Urothelium cell line (cell line): ENCODE measurements at places on chromosomes 7 and 10.
A peak's percentile ranks its signal among the peaks of the same experiment; 100 is the strongest.

DNA sequence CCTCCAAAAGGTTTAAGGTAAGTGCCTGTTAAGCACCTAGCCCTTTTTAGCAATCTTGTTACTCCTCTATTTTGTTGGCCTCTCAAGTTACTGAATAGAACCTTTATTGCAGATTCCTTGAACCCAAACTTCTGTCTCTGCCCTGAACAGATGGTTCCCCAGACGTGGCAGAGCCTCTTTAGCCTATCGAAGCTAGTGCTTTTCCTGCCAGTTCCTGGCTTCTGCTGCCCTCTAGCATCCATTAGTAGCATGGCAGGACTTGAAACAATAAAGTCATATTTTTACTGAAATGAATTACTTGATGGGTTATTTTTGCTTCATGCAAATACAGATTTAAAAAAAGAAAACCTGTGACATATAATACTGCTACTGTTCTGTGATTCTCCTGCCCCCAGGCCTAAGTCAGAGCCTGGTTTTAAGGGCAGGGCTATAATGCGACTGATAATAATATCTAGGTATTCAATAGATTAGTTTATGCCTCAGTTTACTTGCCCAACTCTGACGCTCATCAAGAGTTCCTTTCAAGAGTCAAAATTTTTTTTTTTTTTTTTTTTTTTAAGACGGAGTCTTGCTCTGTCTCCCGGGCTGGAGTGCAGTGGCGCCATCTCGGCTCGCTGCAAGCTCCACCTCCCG is 84.3 kb upstream of the PHF14 start:
- DNase-seq: peak; percentile 60

DNA sequence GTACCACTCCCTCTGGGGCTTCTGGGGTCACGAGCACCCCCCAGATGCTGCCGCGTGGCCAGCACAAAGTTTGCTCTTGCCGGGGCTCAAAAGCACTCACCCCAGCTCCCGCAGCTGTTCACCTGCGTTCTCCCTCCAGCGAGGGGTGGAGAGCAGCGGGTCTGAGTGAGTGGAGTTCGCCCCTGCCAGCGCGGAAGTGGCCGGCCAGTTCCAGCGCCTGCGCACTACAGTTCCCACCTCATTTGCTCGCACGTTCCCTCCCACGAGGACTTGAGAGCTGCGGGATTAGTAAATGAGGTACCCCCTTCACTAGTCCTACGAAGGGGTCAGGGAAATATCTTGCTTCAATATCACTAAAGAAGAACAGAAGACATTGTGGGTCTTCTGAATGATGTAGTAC is 24.3 kb upstream of the LRRC72 start:
- no peak for DNase-seq

DNA sequence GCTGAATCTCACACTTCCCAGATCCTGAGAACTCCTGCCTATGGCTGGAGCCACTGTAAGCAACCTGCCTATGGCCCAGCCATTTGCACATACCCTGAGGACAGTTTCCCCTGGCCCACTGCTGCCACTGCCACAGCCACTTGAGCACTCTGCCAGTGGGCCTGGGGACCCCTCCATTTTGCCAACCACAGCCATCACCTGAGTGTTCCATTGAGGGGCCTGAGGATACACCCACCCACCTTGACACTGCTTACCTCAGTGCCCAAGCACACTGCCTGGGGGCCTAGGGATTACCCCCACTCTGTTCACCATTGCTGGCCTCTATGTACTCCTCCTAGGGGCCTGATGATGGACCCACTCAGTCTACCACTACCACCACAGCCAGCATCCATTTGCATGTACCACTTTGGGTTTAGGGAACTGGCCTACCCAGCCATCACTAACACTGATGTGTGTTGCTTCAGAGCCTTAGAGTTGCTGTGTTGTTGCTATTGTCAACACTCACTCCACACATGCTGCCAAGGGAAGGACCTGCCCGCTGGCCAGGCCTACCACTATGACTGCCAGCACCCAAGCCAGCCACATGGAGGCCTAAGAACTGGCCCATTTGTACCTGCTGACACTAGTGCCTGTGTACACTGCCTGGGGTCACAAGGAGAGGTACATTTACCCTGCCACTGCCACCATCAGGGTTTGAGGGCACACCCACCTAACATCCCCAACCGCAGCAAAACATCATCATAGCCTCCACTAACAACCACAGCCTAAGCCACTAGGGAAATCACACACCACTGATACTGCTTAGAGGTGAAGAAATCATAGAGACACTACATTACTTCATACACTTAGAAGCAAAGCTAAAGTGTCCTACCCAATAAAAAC is 45.9 kb upstream of the ANTXRL start:
- DNase-seq: no peak

DNA sequence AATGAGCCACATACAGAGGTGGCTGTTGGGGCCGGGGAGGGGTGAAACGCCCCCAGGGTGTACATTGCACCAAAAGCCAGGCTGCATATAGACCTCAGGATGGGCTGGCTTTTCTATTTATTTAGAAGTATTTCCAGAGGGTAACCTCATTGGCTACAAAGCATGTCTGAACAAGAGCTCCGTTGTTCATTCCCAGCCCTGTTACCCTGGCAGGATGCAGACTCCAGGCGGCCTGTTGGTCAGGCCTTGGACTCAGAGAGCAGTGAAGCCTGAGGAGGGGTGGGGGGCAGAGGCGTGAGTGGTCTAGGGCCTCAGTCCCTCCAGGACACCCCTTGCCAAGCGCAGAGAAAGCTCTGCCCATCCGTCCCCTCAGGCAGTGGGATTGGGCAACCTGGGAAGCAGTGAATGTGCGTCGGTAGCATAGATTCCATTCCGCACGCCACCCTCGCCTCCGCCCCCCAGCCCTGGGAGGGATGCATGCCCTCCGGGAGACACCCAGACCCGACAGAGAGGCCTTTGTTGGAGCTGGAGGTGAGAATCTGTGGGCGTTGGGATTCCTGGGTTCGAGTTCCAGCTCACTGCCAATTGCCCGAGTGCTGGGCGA is 41.9 kb downstream of the TCF7L2 start:
- no peak for DNase-seq

- DNase-seq: no peak
These were observed 98.3 kb downstream of the GLI3 start for GRCh38 chr7:42138691-42139090.

DNA sequence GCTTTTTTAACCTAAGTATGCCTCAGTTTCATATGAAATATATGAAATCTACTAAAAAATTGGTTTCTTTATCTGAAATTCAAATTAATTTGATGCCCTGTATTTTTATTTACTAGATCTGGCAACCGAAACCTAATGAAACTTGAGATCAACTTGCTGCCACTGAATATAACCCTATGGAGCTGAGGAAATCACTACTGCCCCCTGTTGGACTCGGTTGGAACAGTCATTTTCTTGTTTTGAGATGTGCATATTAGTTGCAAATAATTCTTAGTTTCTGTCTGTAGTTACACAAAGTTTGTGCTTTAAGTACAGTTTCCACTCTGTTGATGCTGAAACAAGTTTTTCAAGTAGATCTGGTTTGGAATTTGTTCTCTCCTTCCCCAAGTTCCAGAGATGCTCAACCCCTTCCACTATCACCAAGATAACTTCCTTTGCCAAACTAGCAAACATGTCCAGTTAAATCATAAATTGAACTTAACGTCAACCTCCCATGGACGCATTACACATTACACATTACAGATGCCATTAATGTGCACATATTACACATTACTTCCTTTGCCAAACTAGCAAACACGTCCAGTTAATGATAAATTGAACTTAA is 22.2 kb upstream of the EXOC4 start:
- peak; percentile 18 for DNase-seq

DNA sequence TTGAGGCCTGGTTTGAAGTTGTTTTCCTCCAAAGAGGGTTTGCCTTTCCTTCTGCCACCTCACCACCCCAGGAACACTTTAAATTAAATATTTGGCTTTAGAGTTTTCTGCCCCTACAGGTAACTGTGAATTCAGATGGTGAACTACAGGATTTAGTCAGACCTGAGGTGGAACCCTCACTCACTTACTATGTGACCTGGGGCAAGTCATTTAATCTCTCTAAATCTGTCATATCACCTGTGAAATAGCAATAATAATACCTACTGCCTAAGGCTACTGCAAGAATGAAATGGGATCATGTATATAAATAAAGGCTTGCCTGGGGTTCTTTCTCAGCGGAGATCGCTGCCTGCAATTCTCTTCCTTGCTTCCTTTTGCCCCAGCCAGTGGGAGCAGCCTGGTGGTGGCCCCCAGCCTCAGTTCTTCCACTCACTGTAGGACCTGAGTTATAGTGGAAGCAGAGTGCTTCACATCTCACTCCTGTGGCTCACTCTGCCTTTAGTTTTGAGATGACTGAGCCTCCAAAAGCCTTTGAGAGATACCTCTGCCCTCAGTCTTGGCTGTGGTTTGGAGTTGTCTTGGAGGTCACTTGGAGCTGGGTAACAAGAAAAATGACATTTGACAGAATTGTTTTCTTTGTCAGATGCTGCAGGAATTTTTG is 6.1 kb upstream of the ANKRD2 start:
- DNase-seq: no peak

DNA sequence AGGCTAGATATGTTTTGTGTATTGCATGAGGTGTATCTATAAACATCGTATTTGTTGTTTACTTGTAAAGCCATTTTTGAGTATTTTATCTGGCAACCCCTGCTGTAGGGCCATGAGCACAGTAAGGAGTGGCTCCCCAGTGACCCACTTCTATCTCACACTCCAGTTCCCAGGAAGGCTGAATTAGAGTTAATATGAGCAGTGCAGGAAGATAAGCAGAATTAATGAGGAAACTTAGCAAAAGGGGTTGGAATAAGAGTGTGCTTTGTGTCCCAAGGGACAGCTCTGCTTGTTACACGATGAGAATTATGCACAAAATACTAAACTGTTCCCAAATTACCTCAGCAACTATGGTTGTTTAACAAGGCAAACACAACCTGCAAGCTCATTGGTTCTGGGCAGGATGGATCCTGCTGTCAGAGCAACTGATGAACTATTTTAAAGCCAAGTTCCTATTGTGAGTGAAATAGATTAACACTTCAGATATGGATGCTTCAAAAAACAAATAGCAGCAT is 1005.8 kb downstream of the NRG3 start:
- DNase-seq: no peak

DNA sequence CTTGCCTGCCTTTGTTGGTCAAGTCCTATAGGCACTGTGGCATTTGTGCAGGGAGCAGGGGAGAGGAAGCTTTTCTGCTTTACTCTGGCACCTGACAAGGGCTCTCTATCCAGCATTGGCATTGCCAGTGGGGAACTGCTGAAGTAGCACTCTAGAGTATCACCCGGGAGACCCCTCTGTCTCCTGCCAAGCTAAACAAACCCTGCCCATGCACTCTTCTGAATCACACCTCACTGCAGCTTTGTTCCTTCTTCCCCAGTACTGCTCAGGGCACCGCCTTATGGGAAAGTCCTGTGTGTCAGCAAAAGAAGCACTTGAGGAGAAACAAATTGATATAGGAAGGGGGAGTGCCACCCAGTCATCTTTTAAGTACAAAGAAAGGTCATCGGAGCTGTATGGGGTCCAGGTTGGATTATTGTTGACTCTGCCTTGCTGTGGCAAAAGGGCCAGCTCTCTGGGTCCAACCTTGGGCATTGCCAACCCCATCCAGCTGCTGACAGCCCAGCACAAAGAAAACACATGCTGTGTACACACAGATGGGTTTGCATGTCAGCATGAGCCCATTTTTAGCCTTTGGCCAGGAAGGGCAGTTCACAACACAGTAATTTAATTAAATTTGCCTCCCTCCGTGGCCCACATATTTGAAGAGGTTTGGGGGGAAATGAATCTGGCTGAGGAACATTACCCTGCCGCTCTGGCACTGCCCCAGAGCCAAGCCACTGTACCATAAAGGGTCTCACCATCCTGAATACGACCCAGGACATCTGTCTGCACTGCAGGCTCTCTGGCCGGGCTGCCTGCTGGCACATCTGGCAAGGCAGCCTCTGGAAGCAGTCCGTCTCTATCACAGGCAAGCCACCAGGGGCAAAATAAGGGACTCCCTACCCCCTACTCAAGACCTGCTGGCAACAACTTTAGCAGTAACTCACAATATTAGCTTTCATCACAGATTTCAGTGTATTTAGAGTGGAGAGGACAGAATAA is 13.1 kb downstream of the LRRC4 start:
- DNase-seq: no peak

DNA sequence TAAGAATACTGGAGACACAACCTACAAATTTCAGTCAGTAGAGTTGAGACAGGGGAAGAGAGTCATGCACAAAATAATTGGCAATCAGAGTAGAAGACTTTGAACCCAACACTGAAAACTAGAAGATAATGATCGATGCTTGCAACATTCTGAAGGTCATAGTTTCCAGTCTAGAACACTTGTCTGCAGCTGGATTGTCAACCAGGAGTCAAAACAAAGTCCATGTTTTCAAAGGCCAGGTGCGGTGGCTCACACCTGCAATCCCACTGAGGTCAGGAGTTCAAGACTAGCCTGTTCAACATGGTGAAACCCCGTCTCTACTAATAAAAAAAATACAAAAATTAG is 26.8 kb upstream of the SMURF1 start:
- DNase-seq: no peak

- no peak for DNase-seq
These were observed 164.3 kb upstream of the SVIL start for GRCh38 chr10:29798921-29799690.

GRCh38 chr7:45686441-45687184 is 112.4 kb downstream of the ADCY1 start:
- DNase-seq: no peak

DNA sequence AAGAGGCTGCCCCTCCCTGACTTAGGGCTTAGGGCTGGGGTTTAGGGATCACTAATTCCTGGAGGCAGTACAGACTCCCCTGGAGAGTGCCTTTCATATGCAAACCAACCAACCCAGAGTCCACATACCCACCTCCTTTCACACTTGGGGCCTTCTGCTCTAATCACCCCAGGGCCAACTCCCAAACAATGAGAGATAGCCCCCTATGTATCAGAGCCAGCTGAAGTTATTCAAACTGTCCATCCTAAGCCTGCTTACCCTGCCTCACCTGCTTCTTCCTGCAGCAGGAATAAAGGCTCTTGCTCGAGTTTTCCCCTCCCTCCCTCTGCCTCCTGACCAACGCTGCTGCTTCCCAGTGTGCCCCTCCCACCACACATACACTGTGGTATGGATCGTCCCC is 51.8 kb upstream of the SLC35G1 start:
- no peak for DNase-seq

GRCh38 chr7:94481279-94481678 is 28.3 kb upstream of the CASD1 start:
- DNase-seq: no peak

DNA sequence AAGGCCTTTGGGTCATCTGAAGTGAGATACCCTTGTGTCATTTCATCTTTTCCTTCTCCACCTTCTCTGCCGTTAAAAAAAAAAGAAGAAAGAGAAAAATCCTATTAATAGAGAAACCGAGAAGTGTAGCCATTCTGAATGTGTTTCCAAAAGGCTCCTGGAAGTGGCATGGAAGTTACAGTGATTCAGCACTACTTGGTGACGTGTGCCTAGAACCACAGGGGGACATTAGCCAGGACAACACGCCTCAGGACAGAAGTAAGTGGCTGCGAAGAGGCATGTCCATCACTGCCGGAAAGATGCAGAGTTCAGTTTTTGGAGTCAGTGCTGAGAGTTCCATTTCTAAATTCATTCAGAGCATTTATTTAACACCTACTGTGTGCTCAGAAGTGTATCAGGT is 6.3 kb downstream of the HTRA1 start:
- DNase-seq: no peak

GRCh38 chr7:108196004-108196403 is 65.8 kb upstream of the LAMB4 start:
- peak; percentile 22 for DNase-seq
